ENCODE measurements at places on chromosomes 2 and 18.

- no peak for DNase-seq
These were observed 33.3 kb downstream of the TMEM37 start for GRCh38 chr2:119464981-119465380.

DNA sequence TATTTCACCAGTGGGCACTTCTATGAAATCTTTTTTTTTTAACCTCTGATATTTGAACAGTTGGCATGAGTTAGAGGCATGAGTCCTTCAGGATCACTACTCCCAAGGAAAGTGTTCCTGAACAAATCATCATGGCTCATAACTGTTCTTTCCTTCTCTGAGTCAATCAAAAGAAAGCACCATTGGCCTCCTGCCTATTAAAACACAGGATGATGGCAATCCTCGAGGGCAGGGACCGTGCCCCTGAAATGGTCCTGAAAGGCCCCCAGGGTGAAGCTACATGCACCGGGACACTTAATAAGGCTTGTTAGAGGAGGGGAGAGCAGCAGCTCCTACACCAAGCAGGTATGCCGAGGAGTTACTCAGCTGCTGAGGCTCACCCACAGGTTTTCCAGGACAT lies 43.5 kb downstream of the SLC14A2 start:
- no peak for DNase-seq

- DNase-seq: no peak
These were observed 6.3 kb upstream of the ADGRF3 start for GRCh38 chr2:26352892-26353291.

- DNase-seq: no peak
These were observed 117.8 kb downstream of the ATAD2B start for GRCh38 chr2:23809150-23809549.

DNA sequence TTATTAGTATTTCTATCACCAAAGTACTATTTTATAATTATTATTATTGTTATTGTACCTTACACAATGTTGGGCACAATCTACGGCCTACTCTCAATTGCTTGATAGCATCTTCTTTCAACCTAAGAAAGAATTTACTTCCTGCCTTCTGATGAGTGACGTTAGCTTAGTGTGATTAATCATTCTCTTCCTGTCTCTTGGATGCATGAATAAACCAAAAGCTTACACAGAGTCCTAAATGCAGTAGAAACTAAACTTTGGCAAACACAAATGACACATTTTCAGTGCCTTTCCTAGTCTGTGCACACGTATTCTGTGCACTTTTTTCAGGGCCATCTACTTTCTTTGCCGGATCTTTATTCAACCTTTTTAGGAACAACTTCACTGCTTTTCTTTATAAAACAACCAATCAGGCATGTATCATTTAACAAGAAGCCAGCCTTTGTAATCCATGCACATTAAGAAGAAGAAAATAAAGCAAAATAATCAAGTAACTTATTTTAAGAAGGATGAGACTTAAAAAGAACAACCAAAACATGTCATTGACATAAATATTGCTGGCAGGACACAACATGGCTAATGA lies 19.1 kb downstream of the TRAK2 start:
- DNase-seq: no peak

DNA sequence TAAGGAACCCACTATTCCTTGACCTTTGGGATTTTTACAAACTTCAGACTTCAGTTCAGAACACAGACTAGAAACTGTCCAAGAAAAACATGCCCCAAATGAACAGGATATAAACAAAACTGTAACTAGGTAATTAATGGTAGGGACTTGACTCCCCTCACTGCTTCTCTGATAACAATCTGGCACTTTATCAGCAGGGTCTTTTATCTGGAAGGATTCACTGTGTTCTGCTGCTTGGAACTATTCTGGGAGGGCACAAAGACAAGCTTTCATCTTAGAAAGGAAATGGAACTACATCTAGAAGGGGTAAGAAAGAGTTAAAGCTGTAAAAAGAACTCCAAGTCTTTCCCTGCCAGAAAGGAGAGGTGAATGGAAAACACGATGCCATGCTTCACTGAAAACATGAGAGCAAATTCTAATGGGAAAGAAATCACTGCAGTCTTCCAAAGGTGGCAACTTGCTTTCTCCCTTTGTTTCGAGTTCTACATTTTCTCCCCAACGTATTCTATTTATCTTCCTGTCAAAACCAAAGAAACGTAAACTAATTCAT lies 181.2 kb downstream of the THADA start:
- DNase-seq: no peak

DNA sequence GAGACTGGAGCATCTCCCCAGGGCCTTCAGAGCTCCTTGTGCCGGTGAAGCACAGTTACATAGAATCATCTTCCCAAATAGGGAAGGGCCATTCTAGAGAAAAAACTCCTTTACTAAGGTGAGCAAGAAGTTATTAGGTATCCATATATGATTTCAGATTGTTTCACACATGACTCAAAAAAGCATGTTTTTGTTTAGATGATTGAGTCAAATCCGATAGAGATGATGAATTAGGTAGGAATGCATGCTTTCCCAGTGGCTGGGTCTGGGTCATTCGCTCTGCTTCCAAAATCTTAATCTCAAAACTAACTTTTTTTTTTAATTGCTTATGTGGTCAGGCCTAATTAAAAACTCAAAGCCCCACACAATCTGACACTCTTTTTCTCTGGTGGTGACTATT lies 3.8 kb downstream of the NT5C1B start:
- DNase-seq: no peak

- DNase-seq: no peak
These were observed 15.7 kb upstream of the MYO3B start for GRCh38 chr2:170162271-170162632.

DNA sequence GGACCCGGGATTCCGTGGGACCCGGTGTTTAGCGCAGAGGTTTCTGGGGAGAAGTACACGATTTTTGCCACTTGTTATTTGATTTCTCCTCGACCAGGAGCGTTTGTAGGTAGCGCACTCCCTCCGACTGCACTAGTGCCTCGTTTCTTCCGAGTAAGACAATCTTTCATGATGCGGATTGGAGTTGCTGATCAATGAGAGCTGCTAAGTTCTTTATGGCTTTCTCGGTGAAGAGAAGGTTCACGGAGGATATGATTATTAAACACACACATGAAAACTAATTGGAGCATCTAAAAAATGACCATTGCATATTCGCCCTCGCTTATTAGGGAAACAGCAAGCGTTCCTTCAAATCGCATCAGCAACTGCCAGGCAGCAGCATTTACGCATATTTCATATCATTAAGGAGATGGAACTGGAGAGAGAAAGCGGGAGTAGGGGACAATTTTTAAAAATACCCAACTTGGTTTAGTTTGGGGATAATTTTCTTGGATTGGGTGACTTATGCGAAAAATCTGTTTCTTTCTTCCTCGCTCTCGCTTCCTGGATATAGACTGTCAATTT lies 616 bp downstream of the EML6 start:
- DNase-seq: no peak

- no peak for DNase-seq
These were observed 74.6 kb upstream of the UBXN4 start for GRCh38 chr2:135667045-135667444.

GRCh38 chr18:48195787-48196186 lies 213.4 kb downstream of the ZBTB7C start:
- no peak for DNase-seq

- no peak for DNase-seq
These were observed 1.0 kb downstream of the HOXD12 start for GRCh38 chr2:176100547-176101140.

DNA sequence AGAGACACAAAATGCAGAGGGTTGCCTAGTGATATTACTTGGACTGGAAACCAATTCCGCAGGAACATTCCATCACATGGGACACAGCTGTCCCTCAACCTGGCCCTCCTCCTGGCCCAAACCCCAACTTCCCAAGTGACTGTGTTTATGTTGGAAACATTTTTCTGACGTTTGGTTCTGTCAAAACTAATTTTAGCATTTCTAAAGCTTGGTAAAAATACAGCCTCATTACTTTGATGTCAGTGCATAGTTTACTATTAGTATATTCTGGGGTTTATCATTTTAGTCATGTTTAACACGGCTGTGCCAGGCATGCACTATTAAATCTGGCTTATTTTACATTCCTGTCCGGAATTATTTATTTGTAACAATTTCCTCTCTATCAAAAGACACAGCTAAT lies 69.9 kb downstream of the GLI2 start:
- no peak for DNase-seq

GRCh38 chr2:232687382-232688160 lies 9.6 kb upstream of the GIGYF2 start:
- no peak for DNase-seq

DNA sequence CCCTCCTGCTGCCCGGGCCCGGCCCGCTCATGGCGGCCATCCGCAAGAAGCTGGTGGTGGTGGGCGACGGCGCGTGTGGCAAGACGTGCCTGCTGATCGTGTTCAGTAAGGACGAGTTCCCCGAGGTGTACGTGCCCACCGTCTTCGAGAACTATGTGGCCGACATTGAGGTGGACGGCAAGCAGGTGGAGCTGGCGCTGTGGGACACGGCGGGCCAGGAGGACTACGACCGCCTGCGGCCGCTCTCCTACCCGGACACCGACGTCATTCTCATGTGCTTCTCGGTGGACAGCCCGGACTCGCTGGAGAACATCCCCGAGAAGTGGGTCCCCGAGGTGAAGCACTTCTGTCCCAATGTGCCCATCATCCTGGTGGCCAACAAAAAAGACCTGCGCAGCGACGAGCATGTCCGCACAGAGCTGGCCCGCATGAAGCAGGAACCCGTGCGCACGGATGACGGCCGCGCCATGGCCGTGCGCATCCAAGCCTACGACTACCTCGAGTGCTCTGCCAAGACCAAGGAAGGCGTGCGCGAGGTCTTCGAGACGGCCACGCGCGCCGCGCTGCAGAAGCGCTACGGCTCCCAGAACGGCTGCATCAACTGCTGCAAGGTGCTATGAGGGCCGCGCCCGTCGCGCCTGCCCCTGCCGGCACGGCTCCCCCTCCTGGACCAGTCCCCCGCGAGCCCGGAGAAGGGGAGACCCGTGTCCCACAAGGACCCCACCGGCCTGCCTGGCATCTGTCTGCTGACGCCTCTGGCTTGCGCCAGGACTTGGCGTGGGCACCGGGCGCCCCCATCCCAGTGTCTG lies 767 bp downstream of the RHOB start:
- DNase-seq: no peak

DNA sequence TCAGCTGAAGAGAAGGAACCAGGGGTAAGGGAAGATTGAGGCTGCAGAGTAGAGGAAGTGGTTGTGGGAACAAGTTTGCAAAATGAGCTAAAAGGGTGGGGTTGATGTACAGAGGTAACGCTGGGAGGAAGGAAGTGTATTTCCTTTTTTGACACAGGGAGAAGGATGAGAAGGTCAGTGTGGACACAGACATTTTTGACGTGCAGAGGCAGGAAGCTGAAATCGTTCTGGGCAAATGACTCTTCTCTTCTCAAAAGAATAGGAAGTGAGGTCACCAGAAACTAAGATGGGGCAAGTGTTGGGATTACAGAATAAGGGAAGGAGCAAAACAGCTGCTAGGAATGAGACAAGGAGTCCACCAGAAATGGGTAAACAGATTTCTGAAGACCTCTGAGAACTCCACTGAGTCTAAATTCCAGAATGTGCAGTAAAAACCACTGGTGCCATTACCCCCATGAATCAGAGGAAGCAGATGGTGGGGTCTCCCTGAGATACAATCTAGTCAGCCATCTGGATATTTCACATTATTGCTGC lies 20.0 kb upstream of the RNF149 start:
- no peak for DNase-seq

DNA sequence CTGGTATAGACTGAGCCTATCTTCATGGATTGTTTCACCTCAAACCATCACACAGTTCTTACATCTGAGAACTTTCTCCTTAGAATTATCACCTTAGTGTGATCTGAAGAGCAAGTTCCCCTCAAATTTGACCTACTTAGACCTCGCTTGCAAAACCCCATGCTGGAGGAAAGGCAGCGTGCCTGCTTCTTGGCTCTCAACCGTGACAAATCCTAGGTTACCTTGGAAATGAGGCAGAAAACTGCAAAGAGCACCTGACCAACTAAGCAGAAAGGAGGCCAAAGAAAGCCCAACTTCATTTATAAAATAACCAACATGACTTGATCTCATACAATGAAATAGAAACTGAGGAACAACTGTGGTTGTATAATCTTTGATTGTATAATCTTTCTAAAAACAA lies 146.4 kb downstream of the RAB3GAP1 start:
- DNase-seq: no peak

DNA sequence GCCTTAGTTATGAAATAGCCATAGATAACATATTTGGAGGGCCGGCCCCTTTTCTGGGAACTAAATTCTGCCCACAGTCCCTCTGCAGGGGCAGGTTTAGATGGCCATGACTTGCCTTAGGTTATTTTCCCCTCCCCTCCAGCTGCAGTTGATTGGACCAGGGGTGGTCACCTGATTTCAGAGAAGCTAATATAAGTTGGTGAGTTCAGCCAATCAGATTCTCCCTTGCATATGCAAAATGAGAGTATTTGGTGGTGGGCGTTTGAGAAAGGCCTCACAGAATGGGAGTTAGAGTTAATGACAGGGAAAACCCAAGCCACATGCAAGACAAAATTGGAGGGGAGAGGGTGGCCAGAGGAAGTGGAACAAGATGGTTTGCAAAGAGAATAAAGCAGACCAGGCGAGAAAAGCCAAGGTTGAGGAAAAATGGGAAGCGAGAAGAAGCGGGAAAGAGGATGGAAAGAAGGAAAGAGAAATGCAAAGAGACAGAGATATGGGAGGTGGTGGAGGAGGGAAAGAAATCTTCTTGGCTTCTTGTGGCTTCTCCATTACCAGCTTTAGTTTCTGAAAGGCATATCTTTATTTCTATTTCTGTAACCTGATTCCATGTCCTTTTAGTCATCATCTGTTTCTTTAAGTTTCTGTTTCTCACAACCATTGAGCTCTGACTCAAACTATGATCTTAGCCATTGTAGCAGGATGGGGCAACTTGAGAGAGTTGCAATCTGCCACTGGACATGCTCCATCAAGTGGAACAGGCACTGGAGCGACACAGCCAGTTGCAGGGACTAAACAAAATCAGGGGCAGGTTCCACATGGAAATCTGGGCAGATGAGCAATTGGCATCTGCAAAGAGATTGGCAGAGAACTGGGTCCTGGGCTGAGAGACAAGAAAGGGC lies 108.1 kb upstream of the SIX3 start:
- DNase-seq: no peak

DNA sequence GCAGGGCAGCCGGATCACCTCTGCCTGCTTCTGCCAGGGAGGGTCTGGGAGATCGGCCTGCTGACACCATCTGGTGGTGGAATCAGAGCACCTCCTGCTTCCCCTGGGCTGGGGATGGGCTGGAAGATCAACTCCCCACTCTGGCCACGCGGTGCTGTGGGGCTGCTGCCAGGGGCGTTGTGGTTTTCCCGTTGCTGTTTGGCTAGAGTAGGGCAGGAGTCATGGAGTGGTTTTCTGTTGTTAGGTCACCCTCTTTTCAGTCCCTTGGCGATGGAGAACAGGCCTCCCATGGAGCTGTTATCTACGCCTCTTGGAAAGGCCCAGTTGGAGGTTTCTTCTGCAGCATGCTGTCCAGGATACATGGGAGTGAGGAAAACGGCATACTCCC lies 15.2 kb downstream of the BCL2L11 start:
- no peak for DNase-seq

DNA sequence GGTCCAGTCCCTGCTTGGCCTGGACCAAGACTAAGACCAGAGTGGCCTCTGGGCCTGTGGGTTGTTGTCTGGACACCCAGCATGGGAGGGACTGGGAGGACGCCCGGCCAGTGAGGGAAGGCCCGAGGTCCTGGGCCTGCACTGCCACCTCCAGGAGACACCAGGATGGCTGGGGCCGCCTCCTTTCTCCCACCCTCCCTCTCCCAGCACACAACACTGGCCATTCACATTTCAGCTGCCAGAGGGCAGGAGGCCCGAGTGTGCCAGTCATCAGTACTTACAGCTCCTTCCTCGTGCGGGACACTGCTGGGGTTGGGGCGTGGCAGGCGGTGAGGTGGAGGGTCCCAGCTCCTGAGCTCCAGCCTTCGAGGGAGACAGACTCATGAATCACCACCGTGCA lies 133.5 kb downstream of the ASB1 start:
- no peak for DNase-seq

Data from stimulated activated CD8-positive, alpha-beta memory T cell treated with anti-CD3 and anti-CD28 coated beads, Interleukin-15, amount 100 ng/mL, for 48 hours (primary cell).